ENCODE measurements at places on chromosomes 4 and X.

DNA sequence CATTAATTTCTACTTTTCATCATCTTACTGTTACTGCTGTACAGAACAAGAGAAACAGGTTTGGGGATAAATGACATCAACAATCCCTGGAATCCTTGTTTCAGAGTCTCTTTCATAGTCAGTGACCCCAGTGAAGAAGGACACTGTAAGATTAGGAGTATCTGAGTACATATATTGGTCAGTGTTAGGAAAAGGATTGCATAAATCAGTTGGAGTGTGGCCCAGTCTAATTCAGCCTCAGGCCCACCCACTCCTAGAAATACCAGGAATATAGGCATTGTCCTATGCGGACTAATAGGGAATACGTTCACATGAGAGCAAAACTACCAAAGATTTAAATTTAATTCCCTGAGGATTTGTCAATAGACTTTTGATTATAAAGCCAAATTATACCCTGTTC lies 237.8 kb downstream of the LDB2 start:
- no peak for DNase-seq

DNA sequence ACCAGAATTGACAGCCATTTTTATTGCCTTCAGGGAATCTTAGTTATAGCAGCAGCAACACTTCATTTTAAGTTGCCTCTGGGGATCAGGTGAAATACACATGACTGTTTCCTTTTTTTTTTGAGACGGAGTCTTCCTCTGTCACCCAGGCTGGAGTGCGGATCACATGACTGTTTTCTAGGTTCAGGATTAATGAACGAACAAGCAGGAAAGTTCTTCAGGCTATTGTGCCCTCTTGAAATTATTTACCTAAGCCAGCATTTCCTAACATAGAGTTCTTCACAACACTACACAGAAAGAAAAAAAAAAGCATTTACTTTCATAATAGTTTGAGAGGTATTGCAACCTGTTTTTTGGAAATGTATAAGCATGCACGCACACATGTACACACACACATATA lies 2032.8 kb downstream of the PCDH7 start:
- no peak for DNase-seq

DNA sequence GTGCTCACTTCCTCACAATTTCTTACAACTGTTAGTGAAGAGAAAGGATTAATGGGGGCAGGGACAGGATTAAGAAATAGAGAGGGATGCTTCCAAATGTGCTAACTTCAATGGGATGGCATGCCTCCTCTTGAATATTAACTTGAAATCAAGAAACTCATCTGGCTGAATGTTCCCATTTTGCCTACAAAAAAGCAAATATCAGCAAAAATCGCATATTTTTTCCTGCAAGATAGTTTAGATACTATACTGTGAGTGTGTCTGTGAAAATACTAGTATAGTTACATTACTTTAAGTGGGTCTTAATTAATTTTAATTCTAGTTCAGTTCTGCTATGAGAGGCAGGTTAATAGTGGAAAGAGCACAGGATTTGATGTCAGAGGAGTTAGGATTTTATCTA lies 4.9 kb downstream of the PAICS start:
- no peak for DNase-seq

DNA sequence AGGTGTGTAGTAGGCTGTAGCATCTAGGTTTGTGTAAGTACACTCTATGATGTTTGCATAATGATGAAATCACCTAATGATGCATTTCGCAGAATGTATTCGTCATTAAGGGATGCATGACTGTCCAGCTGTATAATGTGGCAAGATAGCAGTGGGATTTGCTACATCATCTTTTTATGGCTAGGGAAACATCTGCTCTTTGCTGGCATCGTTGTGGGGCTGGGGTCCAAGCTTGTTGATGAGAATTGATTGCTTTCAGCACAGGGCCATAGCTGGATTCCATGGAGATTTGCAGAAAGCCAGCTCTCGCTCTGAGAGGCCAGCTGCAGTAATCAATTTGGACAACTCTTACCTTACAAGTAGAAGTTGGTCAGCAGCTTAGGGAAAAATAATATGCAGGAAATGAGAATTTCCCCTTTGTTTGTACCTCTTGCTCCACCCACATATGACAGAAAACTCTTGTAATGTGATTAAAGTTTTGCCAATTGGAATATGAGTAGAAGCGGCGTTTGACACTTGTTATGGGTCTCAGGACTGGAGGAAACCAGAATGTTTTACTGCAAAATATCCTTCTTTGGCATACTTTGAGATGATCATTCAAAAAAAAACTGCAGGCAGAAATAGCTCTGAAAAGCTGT lies 310.5 kb downstream of the RAPGEF2 start:
- DNase-seq, result no peak

GRCh38 chr4:2363951-2364653 lies 54.3 kb downstream of the ZFYVE28 start:
- no peak for DNase-seq

DNA sequence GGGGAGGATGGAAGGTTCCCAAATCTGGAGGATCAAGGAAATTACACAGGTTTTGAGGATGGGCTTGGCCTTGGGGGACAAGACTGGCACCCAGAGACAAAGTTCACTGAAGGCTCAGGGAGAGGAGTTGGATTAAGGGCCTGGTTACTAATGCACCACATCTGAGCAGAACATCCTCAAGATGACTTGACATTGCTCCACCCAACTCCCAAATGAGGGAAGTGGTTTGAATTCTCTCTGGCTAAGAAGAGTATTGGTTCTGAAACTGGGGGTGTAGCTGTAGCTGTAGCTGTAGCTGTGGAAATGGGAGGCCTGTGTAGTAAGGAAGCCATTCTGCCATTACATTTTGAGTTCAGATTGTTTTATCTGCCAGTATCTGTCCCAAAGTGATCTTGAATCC lies 129.4 kb downstream of the RASL11B start:
- no peak for DNase-seq

DNA sequence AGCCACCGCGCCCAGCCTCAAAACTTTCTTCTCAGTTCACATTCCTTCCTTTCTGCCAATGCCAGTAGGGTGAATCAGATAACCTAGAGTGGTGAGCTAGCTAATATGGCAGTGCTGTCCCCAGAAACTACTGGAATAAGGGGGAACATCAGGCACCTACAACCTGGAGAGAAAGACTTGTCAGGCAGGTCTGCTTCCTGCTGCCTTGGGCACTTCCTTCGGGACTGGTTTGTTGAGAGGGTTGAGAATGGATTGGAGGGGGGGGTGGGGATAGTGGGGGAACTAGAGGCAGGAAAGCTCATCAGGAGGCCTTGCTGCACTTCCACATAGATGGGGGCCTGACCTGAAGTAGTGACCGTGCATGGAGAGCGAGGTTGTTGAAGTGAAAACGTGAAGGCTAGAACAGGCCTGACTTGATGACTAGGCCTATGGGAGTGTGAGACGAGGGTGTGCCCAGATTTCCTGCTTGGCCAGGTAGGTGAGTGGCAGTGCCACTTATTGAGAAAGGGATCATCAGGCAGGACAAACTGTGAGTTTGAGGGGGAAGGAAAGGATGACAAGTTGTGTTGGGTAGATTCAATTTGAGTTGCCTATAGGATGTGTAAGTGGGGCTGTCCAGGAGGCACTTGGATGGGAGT lies 33.4 kb downstream of the SLC25A5 start:
- DNase-seq, result no peak

- DNase-seq, result no peak
Measured at GRCh38 chr4:86220121-86220520, 139.7 kb downstream of the MAPK10 start.

GRCh38 chr4:150140774-150141400 lies 62.6 kb downstream of the DCLK2 start:
- DNase-seq, result no peak

DNA sequence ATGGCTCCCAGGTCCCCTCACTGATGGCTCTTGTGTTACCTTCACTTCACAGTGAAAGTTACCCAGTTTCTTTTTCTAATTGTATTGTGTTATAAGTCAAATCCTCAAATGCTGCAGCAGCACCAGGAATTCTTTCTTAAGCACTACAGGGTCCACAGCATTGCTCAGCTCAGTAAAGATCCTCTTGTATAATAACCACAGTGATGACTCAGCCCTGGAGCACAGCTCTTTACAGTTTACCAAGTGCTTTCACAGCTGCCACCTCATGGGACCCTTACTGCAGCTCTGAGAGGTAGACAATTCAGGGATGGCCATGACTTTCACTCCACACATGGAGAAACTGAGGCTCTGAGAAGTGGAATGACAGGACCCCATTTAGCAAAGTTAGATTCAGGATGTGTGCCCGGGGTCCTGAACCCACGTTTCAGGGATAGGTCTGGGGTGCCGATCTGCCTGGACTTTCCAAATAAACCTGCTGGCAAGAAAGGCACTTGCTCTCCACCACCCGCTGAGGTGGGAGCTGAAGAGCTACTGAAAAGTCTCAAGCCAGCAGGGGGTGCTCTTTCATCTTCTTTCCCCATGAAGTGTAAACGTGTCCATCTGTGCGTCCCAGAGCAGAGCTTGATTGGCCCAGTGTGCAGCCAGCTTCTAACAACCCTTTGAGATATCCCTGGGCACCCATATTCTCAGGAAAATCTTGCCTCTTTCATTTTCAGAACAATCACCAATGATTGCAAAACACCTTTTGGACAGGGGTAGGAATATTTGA lies 35.7 kb upstream of the GABRQ start:
- DNase-seq, result no peak

DNA sequence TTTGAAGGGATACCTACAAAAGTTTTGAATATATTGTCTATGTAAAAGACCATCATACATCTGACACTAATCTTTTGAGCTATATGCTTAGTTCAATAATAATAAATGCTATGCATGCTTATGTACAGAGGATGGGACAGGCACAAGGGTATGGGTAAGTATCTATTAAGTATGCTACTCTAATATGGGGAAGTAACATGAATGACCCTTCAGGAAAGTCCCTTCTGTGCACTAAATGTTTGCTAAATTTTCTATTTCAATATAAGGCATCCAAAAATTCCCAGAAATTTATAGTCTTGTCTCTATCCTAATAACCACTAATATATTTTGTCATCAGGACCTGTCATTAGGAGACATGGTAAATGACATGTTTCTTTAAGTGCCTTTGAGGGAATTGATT lies 19.0 kb downstream of the ATP8A1 start:
- no peak for DNase-seq

- no peak for DNase-seq
Measured at GRCh38 chr4:180060159-180060889, 2182.9 kb upstream of the TENM3 start.

DNA sequence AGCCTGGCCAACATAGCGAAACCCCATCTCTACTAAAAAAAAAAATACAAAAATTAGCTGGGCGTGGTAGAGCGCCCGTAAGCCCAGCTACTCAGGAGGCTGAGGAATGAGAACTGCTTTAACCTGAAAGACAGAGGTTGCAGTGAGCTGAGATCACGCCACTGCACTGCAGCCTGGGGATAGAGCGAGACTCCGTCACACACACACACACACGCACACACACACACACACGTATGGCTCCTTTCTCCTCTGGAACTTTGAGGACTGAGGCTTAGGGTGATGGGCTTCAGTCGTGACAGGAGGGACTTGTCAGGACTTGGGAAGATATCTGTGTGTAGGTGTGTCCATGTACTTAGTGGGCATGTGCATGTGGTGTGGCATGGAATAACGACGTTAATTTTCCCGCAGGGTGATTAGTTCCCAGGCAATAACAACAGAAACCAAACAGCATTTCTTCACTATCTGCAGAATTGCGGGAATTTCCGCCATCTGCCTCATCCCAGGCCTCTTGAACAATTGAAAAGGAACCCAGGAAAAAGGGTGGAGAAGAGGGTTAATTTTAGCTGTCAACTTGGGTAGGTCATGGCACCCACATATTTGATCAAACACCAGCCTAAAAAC lies 47.7 kb downstream of the RWDD4 start:
- DNase-seq, result no peak

DNA sequence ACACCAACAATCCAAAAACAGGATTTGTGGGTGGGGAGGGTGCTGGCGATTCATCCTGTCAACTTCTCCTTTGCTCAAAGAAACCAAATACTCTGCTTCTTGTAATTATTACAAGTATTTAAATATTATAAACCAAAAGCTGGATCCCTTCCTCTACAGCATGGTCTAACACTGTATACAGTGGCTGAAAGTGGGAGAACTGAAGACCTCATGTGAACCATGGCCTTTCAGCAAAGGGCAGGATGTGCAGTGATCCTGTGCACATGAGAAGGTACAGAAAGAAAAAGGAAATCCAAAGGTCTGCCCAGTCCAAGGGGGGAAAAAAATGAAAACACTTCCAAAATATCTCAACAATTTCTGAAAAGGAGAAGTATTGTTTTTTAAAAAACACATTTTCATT lies 5.3 kb upstream of the CXorf38 start:
- DNase-seq, result no peak

GRCh38 chr4:101025755-101026154 lies 321.6 kb downstream of the PPP3CA start:
- DNase-seq, result no peak

DNA sequence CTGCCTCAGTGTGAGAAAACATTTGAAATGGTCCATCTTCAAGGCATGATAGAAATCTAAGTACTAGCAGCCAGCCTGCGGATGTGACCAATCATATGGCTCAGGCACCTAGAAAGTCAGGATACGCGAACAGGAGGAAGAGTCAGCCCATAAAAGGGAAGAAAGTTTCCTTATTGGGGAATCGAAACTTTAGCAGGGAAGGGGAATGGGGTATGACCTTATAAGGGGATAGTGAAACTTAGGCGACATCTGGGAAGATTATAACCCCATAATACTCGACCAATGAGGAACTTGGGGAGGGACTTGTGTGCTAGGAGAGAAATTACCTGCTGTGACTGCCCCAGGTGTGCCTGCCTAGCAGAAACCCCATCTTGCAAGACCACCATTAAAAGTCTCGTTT lies 26.2 kb upstream of the PYURF start:
- no peak for DNase-seq

GRCh38 chr4:187268940-187269339 lies 545.3 kb upstream of the FAT1 start:
- no peak for DNase-seq

- DNase-seq, result no peak
Measured at GRCh38 chr4:124633285-124633941, 79.1 kb downstream of the ANKRD50 start.

GRCh38 chrX:76253432-76253831 lies 80.6 kb downstream of the PBDC1 start:
- DNase-seq, result no peak

DNA sequence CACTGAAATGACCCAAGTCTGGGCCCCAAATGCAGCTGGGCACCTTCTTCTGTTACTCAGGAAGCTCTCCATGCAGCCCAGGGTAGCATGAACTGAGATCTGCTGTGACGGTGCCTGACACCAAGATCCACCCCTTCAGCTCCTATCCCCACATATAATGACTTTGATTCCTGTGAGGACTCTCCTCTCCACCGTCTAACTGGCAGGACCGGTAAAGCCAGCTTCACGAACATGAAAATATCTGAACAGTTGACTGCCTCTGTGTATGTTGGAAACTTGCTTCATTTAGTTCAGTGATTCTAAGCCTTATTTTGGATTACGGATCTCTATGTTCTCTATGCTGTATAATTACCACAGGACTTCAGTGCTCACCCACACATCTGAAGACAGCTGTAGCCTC lies 115.5 kb upstream of the TMEM150C start:
- DNase-seq, result no peak

GRCh38 chr4:19478791-19479190 lies 772.9 kb upstream of the SLIT2 start:
- no peak for DNase-seq

- DNase-seq, result no peak
Measured at GRCh38 chr4:7624396-7624980, 189.8 kb upstream of the PSAPL1 start.
